ENCODE measurements at places on chromosomes 2 and 18.

- DNase-seq, result no peak
These were observed 18.6 kb downstream of the RMC1 start for GRCh38 chr18:23521907-23522306.

DNA sequence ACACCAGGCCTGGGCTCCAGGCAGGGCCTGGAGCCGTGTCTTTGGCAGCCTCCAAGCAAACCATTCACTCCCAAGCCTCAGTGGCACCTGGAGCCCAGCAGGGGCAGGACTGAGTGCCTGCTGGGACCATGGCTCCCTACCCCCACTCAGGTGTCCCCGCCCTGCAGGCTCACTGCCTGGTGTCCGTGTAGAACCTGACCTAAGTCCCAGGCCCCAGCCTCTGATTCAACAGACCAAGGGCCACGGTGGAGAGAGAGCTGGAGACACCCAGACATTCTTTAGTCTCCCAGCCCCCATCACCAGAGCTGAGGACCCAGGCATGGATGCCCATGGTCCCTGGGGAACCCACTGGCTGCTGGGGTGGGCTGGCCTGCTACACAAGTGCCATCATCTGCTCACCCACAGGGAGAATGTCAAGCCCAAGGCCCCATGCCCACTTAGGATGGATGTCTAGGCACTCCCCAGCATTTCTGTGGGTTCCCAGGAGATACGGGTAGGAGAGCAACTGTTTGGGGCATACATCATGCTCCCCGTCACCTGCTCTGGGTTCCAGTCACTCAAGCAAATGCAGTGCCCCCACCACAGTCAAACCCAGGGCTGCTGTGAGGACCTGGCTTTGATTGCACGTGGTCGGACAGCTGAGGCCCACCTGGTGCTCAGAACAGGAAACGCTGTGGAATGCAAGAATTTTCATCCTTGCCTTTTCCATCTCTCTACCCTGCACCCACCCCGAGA lies 42.9 kb upstream of the ATG16L1 start:
- no peak for DNase-seq

GRCh38 chr2:42128721-42129486 lies 40.2 kb upstream of the EML4 start:
- DNase-seq, result peak; percentile 34

GRCh38 chr2:4588606-4589005 lies 885.2 kb downstream of the DCDC2C start:
- DNase-seq, result no peak

- no peak for DNase-seq
These were observed 8.4 kb upstream of the SERPINB8 start for GRCh38 chr18:63961435-63961980.

- DNase-seq, result no peak
These were observed 162.9 kb upstream of the KYNU start for GRCh38 chr2:142714600-142714999.

DNA sequence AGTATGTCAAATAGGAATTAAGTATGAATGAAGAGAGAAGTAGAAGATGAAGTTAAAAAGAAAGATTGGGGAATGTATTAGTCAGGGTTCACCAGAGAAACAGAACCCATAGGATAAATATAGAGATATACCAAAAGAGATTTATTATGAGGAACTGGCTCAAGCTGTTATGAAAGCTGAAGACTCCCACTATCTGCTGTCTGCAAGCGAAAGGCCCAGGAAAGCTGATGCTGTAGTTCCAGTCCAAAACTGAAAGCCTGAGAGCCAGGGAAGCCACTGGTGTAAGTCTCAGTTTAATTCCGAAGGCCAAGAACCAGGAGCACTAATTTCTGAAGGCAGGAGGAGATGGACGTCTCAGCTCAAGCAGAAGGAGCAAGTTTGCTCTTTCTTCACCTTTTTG lies 200.9 kb upstream of the FN1 start:
- DNase-seq, result no peak

- no peak for DNase-seq
These were observed 94.8 kb upstream of the CYRIA start for GRCh38 chr2:16760426-16760825.

- DNase-seq, result no peak
These were observed 516.6 kb upstream of the NXPH2 start for GRCh38 chr2:139296672-139297209.

- no peak for DNase-seq
These were observed 72.3 kb downstream of the CMPK2 start for GRCh38 chr2:6793371-6793770.

- DNase-seq, result no peak
These were observed 30.8 kb upstream of the ZNF396 start for GRCh38 chr18:35407871-35408481.

GRCh38 chr18:58544179-58544578 lies 84.7 kb downstream of the ALPK2 start:
- DNase-seq, result no peak

- DNase-seq, result no peak
These were observed 234.5 kb downstream of the VAPA start for GRCh38 chr18:10148189-10148929.

- no peak for DNase-seq
These were observed 137.5 kb downstream of the FMNL2 start for GRCh38 chr2:152472481-152472887.

DNA sequence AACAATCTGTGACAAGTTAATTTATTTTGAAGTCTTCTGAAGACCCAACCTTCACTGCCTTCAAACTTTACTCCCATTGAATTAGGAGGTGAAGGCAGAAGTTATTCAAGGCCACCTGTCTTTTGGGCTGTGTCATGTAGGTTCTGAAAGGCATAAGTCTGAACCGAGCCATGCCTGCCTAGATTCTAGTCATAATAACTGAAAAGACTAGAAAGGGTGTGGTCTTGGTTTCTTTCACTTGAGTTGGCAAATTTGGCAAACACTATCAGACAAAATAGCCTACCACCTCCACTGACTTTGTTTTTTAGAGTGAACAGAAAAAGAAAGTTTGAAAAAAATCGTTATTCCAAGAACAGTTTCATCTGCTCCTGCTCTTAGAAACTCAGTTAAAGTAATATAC lies 38.4 kb downstream of the PPM1B start:
- no peak for DNase-seq

GRCh38 chr2:106201661-106202060 lies 7.6 kb upstream of the UXS1 start:
- DNase-seq, result no peak

DNA sequence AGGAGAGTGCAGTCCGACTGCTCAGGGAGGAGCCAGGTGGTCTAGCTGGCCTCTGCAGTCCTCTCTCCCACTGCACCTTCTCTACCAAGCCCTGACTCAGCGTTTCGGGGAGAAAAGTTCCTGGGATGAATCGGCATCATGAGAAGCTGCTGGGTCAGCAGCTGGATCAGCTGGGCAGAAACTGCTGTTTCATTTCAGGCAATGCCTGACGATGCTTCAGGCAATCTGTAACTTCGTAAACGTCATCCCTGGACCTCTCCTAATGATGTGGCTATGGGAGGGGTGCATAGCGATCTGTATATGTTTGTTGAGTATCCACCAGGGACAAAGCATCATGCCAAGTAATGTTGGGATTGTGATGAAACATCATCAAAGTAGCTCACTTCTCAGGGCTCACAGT lies 20.7 kb downstream of the LIPG start:
- no peak for DNase-seq

GRCh38 chr2:23954325-23955014 lies 14.2 kb downstream of the UBXN2A start:
- DNase-seq, result no peak

- DNase-seq, result no peak
These were observed 8.4 kb upstream of the GPC1 start for GRCh38 chr2:240426845-240427721.

DNA sequence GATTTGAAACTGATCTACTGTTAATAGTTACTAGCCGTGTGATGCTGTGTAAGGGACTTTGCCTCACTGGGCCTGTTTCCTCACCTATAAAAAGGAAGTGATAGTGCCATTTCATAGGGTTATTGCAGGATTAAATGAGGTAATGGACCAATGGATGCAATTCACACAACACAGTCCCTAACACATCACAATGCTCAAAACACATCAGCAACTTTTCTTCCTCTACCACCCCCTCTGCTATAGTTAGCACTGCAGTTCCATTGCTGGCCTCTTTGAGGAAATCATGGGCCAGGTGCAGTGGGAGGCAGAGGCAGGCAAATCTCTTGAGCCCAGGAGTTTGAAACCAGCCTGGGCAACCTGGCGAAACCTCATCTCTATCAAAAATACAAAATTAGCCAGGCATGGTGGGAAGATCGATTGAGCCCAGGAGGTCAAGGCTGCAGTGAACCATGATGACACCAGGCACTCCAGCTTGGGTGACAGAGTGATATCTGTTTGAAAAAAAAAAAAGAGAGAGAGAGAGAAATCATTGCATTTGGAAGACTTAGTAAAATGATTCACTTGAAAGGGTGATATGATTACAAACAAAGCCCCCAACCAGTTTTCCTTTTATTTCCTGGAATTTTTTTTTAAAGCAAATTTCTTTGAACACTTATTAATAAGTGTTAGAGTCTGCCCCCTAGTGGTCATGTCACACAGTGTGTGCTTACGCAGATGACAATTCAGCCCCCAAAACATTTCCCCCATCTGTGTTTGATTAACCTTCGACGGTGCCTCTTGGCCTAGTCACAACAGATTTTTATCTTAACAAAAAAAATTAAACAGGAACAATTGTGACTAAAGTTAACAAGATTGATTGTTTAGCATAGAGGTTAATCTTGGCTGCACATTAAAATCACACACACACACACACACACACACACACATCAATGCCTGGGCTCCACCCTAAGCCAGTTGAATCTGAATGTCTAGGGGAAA lies 88.6 kb upstream of the BCL11A start:
- DNase-seq, result no peak

- DNase-seq, result no peak
These were observed 643.1 kb downstream of the CNTNAP5 start for GRCh38 chr2:124668161-124668560.

GRCh38 chr2:42229949-42230348 lies 60.8 kb downstream of the EML4 start:
- DNase-seq, result no peak

- no peak for DNase-seq
These were observed 156.5 kb downstream of the CDH7 start for GRCh38 chr18:65907281-65907680.

All from AG04449 (cell line).